Activated CD8-positive, alpha-beta memory T cell treated with anti-CD3 and anti-CD28 coated beads for 4 hours (primary cell): ENCODE measurements at places on chromosomes 4 and X.

- no peak for DNase-seq
Observed at GRCh38 chr4:158850800-158851644, 82.2 kb downstream of the FNIP2 start.

DNA sequence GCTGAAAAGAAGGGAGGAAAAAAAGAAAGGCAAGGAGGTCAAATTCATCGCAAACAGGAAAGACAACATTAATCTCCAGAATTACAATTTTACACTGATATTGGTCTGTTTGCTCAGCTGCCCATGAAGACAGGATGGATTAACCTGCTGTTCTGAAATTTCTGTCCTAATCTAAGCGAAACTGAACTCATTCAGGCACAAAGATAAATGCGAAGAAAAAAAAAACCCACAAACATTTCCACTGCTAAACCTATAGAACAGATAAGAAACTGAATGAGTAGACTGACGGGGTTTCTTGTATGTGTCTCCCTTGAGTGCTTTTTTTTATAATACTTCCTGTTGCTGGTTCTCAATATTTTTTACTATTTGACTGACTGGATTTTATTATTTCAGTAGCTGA, 251.8 kb upstream of the FTHL17 start:
- no peak for DNase-seq

DNA sequence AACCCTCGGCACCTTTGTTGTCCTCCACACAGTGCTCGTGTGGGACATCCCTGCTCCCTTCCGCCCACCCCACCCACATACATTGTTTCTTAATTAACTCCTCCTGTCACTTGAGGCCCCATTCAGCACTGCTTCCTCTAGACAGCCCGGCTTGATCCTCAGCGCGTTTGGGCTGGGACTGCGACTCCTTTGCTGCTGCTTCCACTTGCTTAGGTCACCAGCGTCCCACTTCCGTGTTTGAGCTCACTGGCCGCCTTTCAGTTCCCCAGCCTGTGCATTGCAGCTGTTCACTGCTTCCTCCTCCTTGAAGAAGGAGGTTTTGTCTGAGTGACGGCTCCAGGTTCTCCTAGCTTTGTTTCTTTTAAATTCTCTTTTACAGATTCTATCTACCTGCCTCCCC, 16.1 kb downstream of the RNF4 start:
- peak; percentile 38 for DNase-seq

DNA sequence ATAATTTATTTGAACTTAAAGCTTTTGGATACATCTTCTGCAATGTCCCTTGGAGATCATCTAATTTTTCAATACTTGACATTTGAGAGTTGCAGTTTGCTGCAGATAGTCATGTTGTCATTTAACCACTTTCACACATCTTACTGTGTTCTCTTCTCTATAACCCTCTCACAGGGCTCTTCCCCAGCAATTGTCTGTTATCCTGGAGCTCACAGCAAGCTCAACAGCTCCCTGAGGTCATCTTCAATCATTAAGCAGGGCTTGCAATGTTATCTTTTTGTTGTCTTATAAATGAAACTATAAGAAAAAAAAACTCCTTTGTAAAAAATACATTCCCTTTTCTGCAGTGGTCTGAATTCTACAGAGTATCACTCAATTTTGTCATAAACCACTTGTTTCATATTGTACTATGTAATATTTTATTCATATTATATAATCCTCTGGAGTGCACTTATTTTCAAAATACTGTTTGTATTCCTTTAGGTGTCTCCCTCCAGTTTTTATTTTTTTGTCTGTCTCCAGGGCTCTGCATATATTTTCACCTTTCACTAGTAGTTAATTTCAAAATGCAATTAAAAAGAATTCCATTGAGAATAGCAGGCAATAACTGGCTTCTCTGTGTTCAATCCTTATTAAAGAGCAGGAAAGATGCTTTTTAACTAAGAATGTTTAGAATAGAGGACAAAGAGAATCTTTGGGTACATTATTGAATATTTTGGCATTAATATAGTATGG, 106.3 kb upstream of the ARSJ start:
- no peak for DNase-seq

- no peak for DNase-seq
Observed at GRCh38 chr4:180356766-180357165, 1886.4 kb upstream of the TENM3 start.

GRCh38 chrX:57607295-57608187, 15.7 kb downstream of the ZXDB start:
- no peak for DNase-seq
